Omental fat pad (tissue), 4 donors: ENCODE measurements at places on chromosomes 6 and 20. TPM values are rescaled to one million over a fixed set of nuclear protein-coding genes. Genes with fewer than 3 reads are reported as not detected.

DNA sequence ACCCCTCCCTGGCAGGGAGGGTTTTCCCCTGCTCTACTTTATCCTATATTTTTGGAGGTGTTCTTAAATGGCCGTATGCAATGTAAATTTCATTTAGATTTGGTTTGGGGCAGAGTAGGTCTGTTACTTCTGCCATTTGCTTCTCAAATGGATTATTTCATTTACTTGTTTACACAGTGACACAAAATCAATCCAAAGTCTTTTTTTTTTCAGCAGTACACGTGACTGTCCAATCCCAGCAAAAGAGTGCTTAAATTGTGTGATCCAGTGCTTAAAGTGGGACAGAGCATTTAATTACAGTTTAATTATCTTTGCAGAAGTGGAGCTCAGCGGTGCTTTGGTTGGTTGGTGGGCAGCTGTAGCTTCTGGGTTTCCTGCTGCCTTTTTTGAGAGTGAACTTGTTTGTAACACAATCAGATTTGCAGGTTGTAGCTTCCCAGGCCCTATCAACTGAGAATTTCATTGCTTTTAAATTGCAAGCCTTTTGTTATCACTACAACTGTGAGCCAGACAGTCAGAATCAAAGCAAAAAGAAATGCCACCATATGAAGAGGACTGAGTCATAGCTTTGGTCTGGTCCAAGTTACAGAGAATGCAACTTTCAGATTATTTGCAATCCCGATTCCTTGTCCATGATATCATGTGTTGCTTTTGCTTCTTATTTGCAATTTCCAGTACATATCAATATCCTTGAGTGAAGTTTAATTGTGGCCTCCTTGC lies 216.9 kb downstream of the DOK5 start:
- no peak for DNase-seq

DNA sequence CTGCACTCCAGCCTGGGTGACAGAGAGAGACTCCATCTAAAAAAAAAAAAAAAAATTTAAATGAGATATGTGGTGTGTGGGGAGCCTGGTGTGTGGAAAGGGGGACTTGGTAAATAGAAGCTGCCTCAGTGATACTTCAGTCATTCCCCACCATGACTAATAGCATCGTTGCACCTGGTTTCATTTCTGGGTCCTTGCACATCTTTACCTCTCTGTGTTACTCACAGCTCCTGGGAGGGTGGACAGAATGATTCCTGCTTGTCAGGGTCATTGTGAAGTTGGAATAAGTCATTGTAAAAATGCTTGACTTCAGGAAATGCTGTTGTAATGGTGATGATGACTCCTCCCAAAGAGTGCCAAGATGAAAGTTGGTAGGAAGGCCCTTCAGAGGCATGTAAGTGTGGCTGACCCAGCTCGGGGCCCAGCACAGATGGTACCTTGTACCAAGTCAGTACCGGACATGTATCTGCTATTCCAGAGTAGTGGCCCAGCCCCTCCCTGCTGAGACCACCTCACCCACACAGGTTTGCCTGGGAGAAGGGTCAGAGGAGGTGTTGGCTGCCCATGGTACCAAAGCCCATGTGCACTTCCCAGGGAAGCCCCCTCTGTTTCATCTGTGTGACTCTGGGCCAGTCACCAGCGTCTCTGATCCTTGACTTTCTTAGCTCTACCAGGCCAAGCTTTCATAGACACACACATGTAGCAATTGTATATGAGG lies 48.4 kb downstream of the PLAGL2 start:
- no peak for DNase-seq

GRCh38 chr20:51237278-51237677 lies 214.4 kb upstream of the KCNG1 start:
- DNase-seq, result no peak

GRCh38 chr6:140193269-140193668 lies 818.8 kb upstream of the CITED2 start:
- no peak for DNase-seq

The ADGRF1 gene
- not detected for total RNA-seq

The DNMT3B gene
- 2.0 TPM for total RNA-seq

DNA sequence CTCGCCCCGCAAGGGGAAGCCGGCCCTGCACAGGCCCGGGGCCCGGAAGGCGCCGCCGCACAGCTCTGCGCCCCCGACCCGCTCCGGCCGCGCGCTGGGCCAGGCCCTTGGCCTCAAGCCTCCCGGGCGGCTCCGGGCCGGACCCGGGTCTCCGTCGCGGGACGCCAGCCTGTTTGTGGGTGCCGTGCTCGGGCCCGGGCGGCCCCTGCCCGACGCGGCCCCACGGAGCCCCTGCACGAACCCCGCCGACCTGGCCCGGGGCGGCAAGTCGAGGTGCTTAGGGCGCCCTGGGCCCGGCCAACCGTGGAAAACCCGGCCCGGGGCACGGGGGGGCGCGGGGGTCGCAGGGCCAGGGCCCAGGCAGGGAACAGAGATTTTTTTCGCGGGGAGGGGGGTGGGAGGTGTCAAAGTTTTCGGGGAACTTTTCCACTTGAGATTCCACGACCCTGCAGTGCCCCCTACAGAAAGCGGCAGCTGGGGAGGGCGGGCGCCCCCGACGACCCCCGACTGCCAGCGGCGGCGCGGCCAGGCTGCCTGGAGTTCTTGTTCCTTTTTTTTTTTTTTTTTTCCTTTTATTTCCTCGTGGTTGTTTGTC lies 805 bp upstream of the STX16 start:
- DNase-seq, result no peak

DNA sequence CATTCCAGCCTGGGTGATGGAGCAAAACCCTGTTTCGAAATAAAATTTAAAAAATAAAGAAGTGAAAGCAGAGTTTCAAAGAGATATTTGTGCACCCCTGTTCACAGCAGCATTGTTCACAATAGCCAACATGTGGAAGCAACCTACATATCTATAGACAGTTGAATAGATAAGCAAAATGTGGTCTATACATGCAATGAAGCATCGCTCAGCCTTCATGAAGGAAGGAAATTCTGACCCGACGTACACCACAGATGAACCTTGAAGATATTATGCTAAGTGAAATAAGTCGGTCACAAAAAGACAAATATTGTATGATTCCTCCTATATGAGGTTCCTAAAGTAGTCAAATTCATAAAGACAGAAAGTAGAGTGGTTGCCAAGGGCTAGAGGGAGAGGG lies 6.5 kb upstream of the NCOA6 start:
- no peak for DNase-seq

GRCh38 chr20:5719861-5720403 lies 30.3 kb upstream of the SHLD1 start:
- DNase-seq, result no peak
